ENCODE measurements at places on chromosomes 2 and 18. TPM values are rescaled to one million over a fixed set of nuclear protein-coding genes. Genes with fewer than 3 reads are reported as not detected.

DNA sequence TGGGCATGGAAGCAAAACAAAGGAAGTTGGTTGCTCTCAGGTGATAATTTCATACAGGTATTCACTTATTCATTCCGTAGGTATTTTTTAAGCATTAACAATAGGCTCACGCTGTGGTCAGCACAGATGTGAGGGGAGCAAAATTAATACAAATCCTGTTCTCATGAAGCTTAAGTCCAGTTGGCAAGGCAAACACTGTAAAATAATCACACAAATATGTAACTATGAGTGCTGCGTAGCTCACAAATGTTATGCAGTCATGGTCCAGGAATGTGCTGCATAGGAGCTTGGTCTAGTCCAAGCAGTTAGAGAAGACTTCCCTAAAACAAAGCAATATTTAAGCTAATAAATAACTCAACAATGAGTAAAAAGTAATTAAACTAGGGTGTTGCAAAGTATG lies 23.9 kb downstream of the SP5 start:
- DNase-seq = no peak

DNA sequence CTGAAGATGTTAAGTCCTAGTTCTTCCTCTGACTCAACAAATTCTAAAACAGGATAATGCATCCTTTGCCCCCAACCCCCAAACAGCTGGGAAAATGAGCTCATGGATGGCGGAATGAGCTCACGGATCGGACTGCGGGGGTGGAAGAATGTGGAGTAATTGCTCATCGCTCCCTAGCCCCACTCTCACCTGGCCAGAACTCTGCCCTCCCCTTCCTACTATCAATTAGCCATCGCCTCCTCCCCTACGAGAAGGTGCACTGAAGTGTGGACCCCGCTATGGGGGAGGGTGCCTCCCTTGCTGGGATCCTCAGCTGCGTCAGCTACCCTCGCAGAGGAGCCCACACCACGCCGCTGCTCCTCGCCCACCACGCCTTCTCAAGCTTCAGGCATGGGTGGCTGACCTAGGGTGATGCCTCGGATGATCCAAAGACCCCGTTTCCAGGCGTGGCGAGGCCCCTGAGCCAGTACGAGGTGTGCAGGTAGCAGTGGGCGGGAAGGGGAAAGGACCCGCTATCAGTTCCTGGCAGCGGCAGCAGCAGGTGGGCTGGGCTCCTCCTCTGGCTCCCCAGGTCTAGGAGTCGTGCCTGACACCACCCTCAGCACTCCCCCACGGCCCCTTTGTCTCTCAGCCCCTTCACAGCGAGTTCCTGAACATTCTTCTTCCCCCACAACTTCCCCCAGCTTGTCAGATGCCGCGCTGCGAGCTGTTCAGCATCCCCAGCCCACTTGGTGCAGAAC lies 82.1 kb upstream of the POMC start:
- no peak for DNase-seq

The KIDINS220 gene
- 26.3 TPM for polyA plus RNA-seq

DNA sequence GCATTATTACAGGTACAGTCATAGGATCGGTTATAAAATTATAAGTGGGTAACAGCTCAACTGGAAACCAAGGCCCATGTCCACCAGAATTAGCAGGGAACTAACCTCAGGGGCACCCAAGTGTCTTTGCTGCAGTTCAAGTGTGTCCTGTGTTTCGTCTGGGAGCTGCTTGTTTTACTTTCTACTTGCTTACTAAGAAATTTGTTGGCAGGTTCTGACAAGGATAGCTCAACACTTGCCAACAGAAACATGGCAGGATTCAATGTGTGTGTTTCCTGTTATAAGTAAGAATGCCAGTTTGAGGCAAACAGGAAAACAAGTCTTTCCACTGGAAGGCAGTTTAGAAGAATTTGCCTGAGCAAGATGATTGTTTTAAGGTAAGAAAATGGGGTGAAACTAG lies 104.5 kb downstream of the EPHA4 start:
- no peak for DNase-seq

GRCh38 chr2:133821107-133821760 lies 253.0 kb upstream of the NCKAP5 start:
- DNase-seq = no peak

DNA sequence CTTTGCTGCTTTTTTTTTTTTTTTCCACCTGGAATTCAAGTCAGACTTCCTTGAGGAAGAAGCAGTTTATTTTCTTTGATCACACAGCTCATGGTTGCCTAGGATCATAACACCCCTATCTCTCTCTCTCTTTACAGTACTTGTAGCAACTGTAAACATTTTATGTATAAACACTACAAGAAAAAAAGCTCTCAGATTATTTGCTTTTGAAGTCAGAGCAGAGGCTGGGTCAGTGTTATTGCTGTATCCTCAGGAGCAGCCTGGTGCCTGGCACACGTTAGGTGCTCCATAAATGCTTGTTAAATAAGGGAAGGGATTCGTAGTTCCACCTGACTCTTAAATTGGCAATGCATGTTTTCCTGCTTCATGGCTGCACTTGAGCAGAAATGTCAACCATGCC lies 221.2 kb downstream of the TGIF1 start:
- DNase-seq = no peak

The SLC9A4 gene
- not detected for polyA plus RNA-seq

The RESP18 gene
- polyA plus RNA-seq = not detected

GRCh38 chr2:126874961-126875360 lies 23.7 kb upstream of the TEX51 start:
- no peak for DNase-seq

GRCh38 chr2:73856214-73856613 lies 27.5 kb downstream of the STAMBP start:
- no peak for DNase-seq

DNA sequence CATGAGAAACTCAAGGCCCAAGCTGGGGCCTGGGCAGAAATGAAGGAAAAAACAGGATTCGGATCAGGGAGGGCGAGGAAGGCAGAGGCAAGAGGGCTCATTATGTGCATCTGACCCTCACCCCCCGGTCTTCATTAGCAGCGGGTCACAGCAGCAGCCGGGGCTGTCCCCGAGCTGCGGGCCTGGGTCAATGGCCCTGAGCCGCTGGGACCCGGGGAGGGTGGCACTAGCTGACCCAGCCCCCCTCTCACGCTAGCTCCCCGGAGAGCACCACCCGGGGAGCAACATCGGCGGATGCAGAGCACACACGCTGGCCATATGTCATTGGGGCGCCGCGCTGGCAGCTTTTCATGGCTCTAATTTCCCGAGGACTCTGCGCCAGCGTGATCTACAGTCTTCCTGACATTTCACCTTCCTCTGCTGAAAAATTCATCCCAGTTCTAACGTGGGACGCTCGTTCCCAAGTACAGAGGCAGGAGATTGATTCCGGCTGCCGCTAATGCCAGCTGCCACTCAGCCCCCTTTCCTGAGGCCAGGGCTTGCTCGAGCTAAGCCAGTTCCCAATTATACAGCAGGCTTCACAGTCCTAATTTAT lies 63.7 kb downstream of the EIPR1 start:
- no peak for DNase-seq

DNA sequence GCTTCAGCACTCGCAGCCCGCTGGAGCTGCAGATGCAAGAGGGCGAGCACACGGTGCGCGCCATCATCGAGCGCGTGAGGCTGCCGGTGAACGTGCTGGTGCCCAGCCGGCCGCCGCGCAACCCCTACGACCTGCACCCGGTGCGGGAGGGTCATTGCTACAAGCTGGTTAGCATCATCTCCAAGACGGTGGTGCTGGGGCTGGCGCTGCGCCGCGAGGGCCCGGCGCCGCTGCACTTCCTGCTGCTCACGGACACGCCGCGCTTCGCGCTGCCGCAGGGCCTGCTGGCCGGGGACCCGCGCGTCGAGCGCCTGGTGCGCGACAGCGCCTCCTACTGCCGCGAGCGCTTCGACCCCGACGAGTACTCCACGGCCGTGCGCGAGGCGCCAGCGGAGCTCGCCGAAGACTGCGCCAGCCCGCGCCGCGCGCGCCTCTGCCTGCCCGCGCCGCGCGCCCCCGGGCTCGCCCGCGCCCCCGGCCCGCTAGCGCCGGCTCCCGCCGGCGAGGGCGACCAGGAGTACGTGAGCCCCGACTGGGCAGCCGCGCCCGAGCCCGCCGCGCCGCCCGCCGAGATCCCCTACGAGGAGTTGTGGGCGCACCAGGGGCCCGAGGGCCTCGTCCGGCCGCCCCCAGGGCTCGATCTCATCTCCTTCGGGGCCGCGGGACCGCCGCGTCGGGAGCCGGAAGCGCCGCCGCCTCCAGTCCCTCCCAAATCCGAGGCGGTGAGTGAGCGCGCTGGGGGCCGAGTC lies 11.8 kb downstream of the GAREM2 start:
- peak; percentile 86 for DNase-seq

GRCh38 chr2:7931808-7932207 lies 750.0 kb upstream of the ID2 start:
- no peak for DNase-seq

- no peak for DNase-seq
Measured at GRCh38 chr2:65481961-65482360, 49.6 kb upstream of the SPRED2 start.

The MRPL33 gene
- 341 TPM for polyA plus RNA-seq

DNA sequence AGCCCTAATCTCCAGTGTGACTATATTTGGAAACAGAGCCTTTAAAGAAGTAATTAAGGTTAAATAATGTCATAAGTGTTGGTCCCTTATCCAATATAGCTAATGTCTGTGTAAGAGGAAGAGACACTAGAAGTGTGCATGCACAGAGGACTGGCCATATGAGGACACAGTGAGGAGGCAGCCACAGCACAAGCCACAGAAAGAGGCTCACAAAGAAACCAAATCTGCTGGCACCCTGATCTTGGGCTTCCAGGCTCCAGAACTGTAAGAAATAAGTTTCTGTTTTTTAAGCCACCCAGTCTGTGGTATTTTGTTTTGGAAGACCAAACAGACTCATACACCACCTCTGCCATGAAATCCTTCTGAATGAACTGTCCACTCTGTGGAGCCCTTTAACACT lies 186.4 kb upstream of the SLC39A10 start:
- no peak for DNase-seq

The SERPINB11 gene
- polyA plus RNA-seq = not detected
